ENCODE measurements at places on chromosomes 6 and 20.

DNA sequence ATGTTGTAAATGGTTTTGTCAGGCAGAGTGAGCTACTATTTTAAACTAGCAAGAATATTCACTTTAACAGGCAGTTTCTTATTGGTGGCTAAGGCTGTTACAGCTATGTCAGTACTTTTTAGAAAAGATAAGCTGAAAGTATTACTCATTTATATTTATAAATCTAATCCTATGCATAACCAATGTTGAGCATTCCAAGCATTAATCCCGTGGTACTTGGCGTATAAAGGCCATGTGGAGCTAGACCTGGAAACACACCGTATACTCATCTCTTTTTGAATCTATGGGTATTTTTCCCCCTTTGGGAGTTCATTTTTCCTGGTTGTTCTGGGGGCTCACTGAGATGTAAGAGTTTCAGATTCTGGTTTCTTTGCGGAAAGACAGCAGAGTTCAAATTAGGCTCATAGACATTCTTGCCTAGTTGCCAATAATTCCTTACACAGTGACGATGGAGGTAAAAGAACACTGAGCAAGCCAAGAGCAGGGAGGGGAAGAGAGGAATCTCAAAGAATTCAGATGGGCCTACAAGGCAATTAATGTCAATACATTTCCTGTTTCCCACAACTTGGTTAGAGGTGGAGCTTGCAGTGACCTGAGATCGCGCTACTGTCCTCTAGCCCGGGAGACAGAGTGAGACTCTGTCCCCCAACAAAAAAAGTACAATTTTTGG lies 211.5 kb downstream of the SOX4 start:
- DNase-seq = no peak

DNA sequence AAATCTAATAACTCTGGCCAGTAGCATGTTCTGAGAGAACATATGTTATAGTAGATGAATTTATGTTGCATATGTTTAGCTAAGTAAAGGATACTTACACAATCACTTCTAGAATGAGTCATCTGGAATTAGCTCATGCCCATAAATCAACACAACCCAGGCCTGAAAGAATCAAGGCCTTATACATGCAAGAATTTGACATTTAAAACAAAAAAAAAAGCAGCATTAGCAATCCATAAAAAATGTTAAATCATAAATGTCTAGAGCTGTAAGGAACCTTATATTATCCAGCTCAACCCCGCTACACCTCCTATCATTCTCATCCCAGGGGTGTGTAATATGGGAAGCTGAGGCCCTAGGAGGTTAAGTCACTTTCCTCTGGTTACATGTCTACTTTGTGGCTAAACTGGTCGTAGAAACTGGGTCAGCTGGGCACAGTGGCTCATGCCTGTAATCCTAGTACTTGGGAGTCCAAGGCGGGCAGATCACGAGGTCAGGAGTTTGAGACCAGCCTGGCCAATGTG lies 105.2 kb upstream of the CARMIL1 start:
- DNase-seq = no peak

GRCh38 chr20:35972462-35972861 lies 4.1 kb downstream of the CNBD2 start:
- DNase-seq = no peak

DNA sequence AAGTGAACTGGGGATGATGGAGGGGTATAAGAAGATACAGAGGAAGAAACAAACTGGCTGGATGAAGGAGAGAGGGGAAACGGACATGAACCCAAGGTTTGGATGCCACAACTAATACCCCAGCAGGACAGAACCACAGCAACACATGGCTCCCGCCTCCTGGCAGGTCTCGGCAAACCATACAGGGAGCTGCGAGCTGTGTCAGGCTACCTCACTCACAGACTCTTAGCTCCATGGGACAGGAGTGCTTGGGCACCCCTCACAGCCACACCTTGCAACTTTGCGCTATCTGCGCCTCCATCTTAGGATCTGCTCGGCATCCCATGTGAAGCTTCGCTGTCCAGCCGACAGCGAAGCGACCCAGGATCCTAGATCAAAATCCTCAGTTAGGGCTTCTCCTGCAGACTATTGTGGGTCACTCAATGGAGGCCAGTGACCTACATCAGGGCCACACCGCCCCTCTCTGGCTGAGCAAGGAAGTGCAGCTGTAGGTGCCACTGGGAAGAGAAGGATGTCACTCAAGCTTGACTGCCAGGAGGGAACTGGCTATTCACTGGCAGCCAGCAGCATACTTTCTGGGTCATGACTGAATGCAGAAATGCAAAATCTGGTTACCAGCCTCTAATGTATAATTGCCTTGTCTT lies 174.4 kb upstream of the RIN2 start:
- DNase-seq = no peak

GRCh38 chr6:19590501-19591131 lies 246.6 kb upstream of the ID4 start:
- no peak for DNase-seq

DNA sequence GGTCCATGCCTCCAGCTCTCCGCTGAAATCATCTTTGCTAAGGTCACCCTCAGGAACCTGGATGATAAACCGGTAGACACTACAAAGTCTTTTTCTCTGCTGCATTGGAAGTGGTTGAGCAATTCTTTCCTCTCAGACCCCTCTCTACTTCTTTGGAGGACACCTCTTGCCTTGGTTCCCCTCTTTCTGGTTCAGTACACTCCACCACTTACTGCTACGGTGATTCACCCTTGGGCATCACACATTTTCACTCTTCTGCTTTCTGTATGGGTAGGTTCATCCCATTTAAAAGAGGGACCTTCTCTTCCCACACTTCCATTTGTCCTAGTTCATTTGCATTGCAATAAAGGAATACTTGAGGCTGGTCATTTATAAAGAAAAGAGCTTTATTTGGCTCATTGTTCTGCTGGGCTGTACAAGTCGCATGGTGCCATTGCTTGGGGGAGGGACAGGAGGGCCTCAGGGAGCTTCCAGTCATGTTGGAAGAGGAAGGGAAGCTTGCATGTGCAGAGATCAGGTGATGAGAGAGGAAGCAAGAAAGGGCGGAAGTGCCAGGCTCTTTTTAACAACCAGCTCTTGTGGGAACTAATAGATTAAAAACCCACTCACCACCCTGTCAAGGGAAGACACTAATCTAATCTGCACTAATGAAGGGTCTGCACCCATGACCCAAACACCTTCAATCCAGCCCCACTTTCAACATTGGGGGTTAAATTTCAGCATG lies 149.7 kb upstream of the TMEM170B start:
- no peak for DNase-seq

DNA sequence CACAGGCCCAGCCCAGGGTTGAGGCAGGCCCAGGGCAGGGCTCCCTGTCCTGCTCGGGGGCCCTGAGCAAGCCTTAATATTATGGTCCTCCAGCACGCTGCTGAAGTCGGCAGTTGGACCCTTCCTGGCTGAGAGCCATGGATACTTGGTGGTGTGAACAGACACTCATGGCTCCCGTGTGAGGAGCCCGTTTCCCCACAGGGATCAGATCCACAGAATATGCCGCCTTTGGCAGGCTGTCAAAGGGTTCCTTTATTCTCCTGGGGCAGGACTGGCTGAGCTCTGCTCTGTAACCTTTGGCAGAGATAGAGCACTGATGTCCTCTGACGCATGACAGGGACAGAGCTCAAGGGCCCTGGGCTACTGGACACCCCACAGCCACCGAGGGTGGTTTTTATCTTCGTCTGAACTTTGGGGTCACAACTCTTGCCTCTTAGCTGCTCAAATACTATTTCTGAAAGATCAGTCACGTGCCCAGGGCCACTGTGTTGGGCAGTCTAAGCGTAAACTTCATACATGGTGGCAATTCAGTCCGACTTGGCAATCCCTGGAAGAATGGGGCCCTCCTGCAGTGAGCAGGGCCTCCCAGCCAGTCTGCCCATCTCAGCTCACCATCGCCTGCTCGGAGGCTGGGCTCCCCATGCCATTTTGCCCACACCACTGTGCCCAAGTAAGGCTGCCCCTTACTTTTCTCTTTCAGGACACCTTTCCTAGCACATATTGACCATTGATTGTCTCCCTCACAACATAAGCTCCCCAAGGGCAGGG lies 49.1 kb downstream of the TTI1 start:
- DNase-seq = no peak

DNA sequence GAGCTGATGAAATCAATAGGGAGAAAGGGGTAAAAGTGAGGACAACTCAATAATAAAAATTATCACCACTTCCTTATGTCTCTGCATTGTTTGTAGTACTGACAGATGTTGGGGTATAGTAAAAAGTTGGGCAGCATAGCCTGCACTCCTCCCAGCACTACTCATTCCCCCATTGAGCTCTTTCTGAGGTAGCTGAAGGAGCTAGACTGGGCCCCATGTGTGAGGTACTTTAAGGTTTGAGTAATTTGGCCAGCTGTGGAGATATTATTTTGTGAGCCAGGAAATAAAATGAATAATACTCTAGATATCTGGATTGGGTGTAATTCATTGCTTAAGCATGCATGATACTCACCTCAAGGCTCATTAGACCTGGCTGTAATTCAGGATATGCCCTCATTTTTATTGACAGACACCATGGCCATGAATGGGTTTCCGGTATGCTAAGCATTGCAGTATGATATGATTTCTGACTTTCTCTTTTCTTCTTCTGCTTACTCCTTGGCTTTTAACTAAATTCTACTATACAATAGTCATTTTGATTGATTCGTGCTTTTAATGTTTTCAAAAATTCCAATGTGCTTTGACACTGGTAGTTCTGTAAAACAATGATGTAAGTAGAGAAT lies 283.9 kb upstream of the RIMS1 start:
- DNase-seq = no peak

DNA sequence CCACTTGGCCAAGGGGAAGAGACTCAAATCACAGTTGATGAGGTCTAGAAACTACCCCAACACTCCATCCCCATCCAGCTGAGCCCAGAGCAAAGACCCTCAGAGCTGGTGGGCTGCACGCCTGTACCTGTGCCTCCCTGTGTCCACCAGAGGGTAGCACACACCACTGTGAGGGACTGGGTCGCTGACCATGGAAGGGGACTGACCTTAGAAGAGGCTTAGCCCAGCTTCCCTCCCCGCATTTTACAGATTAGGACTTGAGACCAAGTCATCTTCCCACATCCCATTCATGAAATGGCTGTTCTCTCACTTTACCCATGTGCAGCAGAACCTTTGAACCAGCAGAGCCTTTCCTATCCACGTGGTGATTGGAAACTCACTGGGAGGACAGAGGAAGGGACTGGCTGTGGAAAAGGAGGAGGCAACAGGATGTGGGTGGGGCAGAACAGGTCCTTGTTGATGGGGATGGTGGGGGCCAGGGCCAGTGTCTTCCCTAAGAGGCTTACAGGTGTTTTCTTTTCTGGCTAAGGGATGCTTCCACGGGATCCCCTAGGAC lies 44.3 kb downstream of the CPXM1 start:
- DNase-seq = no peak
